Activated CD8-positive, alpha-beta memory T cell treated with anti-CD3 and anti-CD28 coated beads, Interleukin-2, amount 50 U/mL, for 48 hours (primary cell): ENCODE measurements at places on chromosomes 3 and 15.

DNA sequence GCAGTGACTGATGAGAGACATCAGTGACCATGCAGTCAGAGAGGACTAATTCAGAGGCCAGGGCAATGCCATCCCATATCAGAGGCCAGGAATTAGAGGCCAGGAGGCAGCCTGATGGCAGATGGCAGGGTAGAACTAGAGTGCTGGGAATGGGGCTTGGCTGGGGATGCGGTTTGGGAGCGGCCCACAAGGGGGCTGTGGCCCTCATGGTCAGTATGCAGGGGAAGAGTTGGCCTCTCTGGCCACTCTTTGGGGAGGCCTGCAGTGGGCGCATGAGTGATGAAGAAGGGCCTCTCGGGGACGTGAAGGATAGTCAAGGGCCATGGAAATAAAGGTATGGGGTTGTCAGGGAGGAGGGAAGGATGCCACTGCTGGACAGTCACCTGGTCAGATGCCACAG lies 101.7 kb downstream of the EEFSEC start:
- no peak for DNase-seq

DNA sequence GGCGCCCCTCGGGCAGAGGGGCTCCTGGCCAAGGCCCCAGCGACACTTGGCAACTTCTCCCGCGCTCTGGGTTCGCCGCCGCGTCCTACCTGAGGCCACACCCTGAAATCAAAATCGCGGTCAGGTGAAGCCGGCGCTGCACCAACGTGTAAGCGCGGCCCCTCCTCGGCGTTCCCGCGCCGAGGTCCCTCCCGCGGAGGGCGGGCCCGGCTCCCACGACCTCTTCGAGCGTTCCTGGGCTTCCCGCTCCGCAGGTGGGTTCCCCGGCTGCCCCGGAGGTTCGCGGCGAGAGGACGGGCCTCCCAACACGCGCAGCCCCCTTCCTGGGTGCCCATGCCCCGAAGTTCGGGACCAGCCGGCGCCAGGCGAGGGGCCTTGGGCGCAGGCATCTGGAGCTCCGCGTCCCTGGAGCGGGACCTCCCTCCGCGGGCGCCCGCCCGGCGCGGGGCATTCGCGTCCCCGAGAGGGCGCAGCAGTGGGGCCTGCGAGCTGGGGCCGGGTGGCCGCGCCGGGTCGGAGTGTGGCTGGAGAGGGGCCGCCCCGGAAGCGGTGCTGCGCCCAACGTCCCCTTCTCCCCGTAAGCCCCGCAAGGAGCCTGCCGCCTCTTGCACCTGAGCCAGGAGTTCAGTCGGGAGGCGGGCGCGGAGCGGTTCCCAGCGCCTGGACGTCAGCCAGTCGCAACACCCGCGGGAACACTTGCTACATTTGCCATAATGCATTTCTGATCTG lies 13.7 kb downstream of the PAK6 start:
- peak; percentile 61 for DNase-seq

- no peak for DNase-seq
Observed at GRCh38 chr3:172528677-172529076, 5.4 kb upstream of the TNFSF10 start.

- DNase-seq: no peak
Observed at GRCh38 chr3:18643281-18643680, 218.1 kb upstream of the SATB1 start.

DNA sequence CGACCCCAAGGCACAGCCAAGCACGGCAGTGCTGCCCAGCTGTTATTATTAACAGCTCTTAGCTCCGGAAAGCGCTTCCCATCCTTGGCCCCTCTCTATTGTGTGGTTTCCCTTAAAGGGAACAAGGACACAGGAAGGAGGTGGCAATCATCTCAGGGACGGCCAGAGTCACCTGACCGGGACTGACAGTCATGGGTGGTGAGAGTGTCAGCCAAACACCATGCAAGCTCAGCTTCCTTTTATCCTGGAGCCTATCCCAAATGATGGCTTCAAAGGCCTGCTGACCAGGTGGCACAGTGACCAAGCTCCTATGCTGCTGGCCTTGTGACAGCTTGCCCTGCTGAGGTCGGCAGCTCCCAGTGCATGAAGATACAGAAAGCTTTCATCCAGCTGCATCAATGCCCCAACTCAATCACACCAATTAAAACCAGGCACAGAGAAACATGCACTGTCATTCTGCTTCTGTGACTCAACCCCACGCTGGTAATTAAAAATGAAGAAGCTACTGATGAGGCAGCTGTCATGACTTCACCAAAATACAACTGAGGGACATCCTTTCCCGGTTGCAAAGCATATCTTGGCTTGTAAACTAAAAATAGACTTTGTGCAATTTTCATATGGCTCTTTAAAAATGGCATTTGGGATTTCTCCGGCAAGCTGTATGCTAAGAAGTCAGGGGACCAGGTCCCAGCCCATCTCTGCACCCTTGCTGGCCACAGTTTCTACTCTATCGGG lies 34.0 kb downstream of the PCSK6 start:
- no peak for DNase-seq

DNA sequence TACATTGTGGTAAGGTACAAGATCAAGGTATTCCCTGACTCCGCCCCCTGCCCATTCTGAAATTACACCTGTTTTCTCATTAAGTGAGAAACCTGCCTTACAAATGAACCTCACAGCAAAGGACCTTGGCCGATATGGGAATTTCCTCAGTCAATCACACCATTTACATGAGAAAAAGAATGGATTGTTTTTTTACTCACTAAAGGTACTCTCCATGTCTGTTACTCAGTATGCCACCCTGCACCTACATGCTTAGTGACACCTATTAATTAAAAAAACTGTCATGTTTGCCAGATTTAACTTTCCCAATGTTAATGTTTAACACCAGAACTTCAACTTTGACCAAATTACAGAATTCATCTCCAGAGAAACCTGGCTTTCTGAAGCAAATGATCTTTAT lies 62.0 kb downstream of the ESYT3 start:
- no peak for DNase-seq

GRCh38 chr3:99128725-99129505 lies 227.4 kb upstream of the DCBLD2 start:
- no peak for DNase-seq

DNA sequence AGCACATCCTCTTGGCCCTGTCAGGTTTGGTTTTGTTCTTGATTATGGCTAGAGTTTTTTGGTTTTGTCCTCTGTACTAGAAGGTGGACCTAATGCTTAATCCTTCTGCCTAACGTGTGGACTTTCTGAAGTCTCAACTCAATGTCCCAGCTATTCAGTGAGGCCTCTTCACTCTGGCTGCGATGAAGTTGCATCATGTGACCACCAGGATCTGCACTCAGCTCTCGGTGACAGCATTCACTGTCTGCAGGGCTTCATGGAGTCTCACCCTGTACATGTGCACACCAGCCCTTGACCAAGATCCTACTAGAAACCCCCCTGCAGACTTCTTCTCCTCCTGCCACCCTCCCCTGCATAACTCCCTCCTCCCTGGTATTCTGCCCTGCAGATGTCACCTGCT lies 38.7 kb upstream of the HRH1 start:
- DNase-seq: no peak

GRCh38 chr3:61563313-61564271 lies 2.2 kb downstream of the PTPRG start:
- no peak for DNase-seq

GRCh38 chr3:148865049-148865448 lies at the start of gene CPA3:
TSS of gene CPA3 (plus strand) at chr3:148865296. CDS start at chr3:148865308, 12 bp downstream.
- no peak for DNase-seq

GRCh38 chr15:79635149-79635771 lies 203.1 kb downstream of the MINAR1 start:
- no peak for DNase-seq

DNA sequence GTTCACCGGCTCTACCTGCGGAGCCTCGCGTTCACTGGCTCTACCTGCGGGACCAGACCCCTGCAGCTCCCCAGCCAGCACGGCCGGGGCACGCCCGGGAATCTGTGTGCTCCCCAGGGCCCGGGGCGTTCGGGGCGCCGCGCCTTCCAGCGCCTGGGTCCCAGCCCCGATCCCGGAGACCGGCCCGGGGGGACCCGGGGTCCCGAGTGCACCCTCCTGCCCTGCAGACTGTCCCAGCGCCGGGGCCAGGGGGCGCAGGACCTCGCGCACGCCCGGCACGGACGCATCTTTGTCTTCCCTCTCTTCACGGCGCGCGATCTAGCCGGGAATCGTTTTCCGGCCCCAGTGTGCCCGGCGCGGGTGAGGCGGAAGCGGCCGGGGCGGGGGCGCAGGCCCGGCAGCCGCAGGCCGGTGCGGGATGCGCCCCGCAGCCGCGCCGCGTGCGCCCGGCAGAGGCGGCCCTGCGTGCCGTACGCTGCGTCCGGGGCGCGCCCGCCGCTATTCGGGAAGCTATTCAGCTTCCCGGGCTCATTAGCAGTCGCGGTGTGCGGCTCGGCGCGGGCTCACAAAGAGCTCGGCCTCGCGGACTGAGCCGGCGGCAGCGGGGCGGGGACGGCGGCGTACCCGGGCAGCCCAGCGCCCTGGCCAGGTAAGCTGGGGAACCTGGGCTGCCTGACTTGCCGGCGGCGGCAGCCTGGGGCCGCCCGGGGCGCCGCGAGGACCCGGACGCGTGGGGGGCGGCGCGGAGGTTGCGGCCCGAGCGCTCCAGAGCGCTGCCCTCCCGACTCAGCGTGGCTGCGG lies at the start of gene APBA2:
Gene APBA2 (plus strand): TSS at position 345 of the 801 bp plus-strand sequence. CDS start 167,911 bp downstream, outside the sequence.
- peak; percentile 74 for DNase-seq

GRCh38 chr3:172606021-172606420 lies 82.8 kb upstream of the TNFSF10 start:
- DNase-seq: no peak

DNA sequence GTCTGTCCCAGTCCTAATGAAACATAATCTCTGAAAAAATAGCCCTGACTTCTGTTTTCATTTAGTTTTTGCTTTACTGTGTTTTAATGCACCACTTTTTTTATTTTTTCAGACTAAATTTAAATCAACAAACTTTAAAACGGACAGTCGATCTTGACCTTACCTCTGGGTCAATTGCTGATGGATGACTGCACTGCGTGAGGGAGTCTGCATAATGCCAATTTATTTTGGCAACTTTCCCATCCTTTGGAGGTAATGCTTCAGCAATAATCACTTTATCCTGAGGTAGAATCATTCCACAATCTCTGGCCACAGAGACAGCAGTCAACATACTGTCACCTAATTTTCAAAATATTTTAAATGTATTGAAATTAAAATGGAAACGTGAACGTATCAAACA lies 32.5 kb upstream of the GP5 start:
- DNase-seq: no peak

DNA sequence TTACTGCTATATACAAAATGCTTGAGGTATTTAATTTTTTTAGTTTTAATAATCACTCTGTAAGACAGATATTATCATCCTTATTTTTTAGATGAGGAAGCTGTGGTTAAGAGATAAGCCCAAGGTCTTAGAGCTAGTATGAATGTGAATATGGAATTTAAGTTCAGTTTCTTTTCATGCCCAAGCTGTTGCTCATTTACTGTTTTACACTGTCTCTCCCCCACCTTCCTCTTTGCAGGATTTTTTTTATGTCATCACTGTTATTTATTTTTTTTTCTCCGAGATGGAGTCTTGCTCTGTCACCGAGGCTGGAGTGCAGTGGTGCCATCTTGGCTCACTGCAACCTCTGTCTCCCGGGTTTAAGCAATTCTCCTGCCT lies 22.5 kb downstream of the MAP2K5 start:
- DNase-seq: no peak

DNA sequence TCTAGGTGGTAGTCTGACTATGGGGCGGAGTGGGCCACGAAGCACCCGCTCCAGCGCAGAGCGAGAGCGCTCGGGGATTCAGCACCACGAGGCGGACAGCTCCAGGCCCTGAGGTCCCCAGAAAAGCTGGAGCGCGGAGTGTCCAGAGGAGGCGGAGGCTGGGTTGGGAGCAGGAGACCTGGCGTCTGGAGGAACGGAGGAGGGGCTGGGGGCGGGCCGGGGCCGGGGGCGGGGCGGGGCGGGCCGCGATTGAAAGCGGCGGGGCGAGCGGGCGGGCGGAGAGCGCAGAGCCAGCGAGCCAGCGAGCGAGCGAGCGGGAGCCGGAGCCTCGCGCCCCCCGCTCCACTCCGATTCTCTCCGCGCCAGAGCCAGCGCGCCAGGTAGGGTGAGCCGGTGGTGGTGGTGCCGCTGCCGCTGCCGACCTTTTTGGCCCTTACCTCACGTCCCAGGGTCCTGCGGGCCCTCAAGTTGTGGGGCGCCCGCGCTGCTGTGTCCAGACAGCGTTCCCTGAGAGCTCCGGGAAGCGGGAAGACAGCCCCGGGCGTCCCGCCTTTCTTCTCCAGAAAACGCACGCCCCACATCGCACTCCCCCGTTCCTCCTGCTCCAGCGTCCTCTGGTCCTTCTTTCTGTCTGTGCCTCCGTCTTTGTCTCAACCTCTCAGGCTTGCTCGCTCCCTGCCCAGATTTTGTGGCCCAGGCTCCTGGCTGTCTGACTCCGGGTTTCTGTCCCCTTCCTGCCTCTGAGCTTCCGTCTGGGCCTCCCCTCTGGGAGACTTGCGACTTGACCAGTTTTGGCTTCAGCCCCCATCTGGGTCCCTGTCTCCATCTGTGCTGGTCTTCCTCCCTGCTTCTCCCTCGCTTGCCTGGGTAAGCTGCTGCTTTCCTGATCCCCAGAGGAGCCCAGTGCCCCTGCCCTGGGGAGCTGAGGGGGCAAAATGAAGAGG lies at the start of gene GRM2:
Gene GRM2 (plus strand): TSS at position 281 of the 944 bp plus-strand sequence. CDS start 1,916 bp downstream, outside the sequence.
- no peak for DNase-seq

GRCh38 chr3:155958676-155959075 lies 88.2 kb downstream of the GMPS start:
- DNase-seq: no peak

DNA sequence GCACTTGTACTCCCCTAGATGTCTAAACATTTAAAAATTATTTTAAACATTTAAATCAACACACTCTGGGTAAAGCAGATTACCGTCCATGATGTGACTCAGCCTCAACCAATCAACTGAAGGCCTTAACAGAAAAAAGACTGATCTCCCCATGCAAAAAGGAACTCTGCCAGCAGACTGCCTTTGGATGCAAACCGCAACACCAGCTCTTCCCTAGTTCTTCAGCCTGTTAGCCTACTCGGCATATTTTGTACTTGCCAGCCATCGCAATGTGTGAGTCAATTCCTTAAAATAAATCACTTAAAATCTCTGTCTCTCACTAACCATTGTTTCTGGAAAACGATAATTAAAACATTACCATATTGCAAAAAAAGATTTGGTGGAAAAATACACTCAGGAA lies 375.9 kb downstream of the RSL24D1 start:
- DNase-seq: no peak

- DNase-seq: no peak
Observed at GRCh38 chr3:140614001-140614400, 63.9 kb upstream of the TRIM42 start.

- no peak for DNase-seq
Observed at GRCh38 chr3:65259946-65260345, 572.1 kb upstream of the ADAMTS9 start.

GRCh38 chr3:131907796-131908195 lies 127.0 kb downstream of the CPNE4 start:
- no peak for DNase-seq

GRCh38 chr3:2822611-2823010 lies 287.6 kb downstream of the IL5RA start:
- DNase-seq: no peak

DNA sequence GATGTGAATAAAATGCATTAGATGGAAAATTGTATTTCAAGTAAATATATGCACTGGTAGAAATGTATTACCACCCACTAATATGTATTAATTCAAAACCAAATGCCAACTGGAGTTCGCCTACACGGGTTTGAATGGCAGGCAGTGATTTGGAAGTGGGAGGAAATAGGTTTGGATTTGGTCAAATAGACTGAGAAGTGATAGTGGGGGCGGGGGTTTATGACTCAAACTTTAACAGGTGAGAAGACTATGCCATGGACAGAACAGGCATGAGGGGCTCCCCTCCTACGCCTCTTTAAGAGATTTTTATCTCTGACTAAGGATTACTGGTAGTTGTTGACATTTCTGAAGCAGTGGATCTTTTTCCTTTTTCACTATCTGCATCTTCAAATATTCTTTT lies 677.8 kb downstream of the NTRK3 start:
- no peak for DNase-seq
